ENCODE measurements at places on chromosomes 2 and 18.

DNA sequence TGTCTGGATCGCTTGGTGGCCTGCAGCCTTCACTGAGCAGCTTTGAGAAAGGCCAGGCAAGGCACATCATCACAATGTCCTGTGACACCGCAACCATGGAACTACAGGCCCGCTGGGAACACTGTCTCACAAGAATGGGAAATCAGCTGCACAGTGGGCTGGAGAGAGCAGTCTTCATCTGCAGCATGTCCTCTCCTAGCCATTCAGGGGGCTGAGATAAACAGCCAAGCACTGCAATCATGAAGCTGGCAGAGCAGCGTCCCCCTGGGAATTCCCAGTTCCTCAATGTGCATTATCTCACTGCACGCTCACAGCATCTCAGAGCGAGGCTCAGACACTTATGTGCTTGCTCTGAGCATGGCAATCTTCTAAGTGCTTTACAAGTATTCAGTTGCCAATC, 1.9 kb downstream of the CMPK2 start:
- no peak for DNase-seq

- DNase-seq, result no peak
Observed at GRCh38 chr2:239594019-239594771, 193.4 kb upstream of the HDAC4 start.

GRCh38 chr2:83186105-83186760, 1272.8 kb downstream of the SUCLG1 start:
- DNase-seq, result no peak

DNA sequence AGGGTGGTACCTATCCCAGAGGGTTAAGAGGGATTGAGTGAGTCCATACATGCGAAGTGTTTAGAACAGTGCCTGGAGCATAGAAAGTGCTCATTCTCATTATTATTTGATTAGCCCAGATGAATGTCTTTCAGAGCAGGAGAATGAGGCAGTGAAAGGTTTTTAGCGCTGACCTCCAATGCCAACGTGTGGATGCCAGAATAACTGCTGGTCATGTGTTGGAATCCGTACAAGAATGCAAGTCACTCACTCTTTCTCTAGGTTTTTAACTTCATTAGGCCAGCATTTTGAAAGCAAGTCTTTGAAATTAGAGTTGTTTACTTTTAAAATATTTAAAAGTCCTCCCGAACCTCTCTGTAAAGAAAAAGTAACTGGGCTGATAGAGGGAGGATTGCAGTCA, 374.2 kb downstream of the EN1 start:
- no peak for DNase-seq

DNA sequence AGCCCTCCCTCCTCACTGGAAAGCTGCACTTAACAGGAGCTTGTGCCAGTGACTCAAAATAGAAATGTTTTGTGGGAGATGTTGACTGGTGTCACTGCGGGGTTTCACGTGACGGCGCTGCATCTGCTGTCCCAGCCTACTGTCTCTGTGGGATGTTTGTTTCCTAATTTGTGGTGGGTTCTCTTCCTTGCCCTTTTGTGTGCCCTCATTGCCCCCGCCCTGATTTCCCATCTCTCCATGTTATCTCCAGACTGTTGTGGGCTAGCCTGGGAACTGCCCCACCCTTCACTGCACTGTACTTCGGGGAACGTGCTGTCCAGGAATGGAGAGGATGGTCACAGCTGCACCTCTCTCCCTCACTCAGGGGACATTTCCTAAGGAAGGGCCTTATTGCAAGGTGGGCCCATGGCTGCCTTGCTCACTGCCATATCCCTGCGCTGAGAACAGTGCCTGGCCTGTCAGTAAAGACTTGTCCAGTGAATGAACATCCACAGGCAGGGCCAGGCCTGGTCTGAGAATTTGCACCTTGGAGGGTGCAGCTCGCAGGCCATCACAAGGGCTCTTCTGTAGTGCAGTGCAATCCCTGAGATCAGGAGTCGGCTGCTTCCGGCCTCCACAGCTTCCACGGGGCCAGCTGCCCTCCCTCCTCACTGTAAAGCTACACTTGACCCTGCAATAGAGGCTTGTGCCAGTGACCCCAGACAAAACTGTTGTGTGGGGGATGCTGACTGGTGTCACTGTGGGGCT, 18.1 kb downstream of the ZAP70 start:
- DNase-seq, result no peak

DNA sequence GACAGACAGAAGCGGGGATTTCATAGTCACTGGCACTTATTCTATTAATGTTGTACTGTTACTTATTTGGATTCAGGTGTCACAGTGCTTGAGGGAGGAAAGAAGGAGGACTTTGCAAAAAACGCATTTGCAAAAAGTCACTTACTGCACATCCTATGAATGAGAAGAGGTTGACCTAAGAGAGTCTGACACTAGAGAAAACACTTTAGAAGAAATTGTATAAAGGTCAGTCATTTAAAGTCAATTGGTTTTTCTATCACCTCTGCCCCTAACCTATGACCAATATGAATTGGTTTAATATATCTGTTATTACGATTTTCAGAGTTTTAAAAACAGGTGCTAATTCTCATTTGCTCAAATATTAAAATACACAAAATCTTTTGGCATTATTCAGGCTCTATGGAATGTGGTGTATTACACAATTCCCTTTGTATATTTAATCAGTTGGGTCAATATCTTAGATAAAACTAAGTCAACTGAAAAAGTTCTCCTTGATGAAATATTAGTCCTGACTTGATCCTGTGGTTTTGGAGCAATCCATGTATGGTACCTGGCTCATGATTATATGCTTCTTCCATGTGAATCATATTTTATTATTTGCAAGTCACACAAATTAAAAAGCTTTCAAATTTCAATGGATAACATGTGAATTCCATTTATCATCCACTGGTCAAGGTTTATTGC, 157.4 kb downstream of the CDH2 start:
- no peak for DNase-seq

- DNase-seq, result no peak
Observed at GRCh38 chr2:232207174-232207573, 171.4 kb upstream of the ALPP start.

DNA sequence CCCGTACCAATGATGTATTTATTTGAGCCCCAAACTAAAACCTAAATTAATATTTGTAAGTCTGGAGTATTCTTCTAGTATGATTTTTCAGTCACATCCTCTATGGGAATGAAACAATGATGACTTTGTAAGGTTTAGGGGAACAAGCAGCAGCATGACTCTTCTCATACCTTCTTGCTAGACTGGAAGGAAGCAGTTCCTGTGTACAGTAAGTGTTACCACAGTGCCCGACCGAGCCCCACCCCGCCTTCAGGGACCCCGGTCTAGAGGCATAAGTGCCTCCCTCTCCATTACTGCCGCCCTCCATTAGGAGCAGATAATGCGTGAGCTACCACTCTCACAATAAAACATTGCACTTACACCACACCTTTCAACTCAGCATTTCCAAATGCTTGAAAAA, 599.3 kb downstream of the ARHGAP15 start:
- no peak for DNase-seq

- DNase-seq, result no peak
Observed at GRCh38 chr2:155844461-155844860, 488.1 kb downstream of the NR4A2 start.

DNA sequence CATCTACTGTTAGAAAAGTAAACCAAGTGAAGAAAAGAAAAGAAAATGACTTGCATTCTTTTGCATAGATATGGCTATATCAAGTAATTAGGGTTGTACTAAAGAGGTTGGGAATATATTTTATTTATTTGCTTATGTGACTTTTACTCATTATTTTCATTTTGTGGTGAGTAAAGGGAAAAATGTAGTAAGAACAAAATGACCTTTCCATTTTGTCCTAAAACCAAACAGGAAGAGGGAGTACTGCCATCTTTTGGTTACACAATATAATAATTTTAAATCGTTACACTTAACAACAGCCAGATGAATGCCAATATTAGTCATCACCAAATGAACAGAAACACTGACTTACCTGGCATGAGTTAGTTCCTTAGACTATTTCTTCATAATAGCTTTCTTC, 47.3 kb upstream of the NDUFV2 start:
- DNase-seq, result no peak

GRCh38 chr2:127048618-127048935, 58.4 kb downstream of the BIN1 start:
- no peak for DNase-seq

DNA sequence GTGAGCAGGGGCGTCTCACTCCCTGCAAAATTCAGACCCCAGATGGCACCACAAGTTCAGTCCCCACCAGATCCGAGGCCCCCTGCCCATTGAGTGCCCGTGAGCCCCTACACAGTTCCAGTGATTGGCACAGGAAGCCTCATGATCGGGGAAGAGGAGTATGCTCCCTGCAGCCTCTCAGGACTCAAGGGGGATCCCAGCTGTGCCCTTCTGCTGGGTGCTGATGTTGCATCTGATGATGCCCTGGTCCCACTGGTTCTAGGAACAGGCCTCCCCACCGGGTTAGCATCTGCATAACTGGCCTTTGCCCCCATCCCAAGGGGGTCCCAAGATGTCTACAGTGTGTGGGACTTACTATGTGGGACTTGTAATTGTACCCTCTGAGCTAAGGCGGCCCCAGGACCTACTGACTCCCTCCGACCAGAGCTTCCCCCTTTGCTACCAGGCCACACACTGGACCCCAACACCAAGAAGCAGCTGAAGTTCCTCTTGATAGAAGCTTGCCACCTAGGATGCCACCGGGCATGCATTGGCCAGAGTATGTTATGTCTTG, 8.6 kb downstream of the ALPG start:
- DNase-seq, result no peak

GRCh38 chr2:223418604-223419199, 183.5 kb downstream of the SCG2 start:
- DNase-seq, result no peak

- DNase-seq, result no peak
Observed at GRCh38 chr2:229884775-229885699, 36.8 kb downstream of the TRIP12 start.

GRCh38 chr2:176885661-176886060, 326.9 kb upstream of the HNRNPA3 start:
- DNase-seq, result no peak

- DNase-seq, result no peak
Observed at GRCh38 chr18:76465630-76466409, 29.2 kb downstream of the ZNF516 start.

GRCh38 chr2:56185101-56185581, 1.4 kb downstream of the CCDC85A start:
- no peak for DNase-seq

DNA sequence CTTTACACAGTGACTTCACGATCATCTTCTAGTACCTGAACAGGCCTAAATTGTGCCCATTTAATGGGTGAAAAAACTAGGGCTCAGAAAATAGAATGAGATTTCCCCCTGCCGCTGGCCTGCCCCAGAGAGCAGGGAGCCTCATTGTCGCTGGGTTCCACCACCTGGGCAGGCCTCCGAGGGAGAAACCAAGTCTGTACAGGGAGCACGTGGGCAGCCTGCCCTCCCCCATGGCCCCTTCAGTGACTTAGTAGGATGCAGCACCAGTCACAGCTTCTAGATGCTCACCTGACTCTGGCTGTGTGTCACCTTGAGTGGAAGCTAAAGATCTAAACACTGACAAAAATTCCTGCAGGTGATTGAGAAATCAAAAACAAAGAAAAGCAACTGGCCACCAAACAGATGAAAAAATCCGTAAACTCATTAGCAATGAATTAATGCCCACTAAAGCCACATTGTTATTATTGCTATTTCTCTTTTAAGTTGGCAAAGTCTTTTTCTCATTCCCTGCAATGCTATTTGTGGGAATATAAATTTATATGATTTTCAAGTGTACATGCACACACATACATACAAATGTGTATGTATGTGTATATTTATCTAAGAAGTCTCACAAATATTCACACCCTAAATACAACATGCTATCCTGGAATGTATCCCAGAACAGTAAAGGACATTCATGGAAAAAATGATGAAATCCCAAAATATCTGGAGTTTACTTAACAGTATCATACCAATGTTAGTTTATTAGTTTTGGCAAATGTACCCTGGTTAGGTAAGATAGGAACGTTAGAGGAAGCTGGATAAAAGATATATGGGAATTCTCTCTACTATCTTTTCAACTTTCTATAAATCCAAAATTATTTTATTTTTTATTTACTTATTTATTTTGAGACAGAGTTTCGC, 18.7 kb upstream of the ASPRV1 start:
- no peak for DNase-seq

- DNase-seq, result no peak
Observed at GRCh38 chr2:142069251-142069888, 61.4 kb downstream of the LRP1B start.

DNA sequence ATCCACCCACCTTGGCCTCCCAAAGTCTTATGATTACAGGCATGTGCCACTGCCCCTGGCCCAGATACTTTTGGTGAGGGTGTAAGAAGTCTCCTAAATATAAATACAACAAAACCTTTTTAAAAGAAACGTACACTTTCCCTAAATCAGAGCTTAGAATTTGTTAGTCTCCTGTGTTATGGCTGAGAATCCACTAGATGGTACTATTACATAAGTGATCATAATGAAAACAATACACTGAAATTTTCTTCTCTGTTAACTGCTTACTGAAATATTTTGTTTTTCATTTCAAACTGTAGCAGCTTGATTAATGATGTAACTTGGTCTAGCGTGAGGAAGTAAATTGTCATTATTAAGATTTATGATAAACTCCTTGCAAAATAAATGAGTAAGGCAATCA, 74.8 kb upstream of the FAM98A start:
- no peak for DNase-seq

DNA sequence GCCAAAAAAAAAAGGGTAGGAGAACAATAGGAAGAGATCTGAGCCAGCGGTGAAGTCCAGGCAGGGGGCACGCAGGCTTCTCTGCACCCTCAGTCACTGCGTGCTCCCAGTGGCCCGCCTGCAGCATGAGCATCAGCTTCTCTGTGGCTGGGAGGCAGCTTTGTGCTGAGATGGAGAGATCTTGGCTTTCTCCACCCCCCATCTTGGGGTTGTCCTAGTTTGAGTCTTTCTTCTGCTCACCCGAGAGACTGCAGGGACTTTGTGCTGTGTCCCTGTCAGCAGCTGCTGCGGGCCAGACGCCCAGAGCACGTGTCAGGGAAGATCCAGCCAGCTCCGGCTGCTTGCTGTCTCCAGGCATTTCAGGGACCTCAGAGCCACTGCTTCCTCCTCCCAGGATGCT, 20.3 kb downstream of the TRAPPC12 start:
- DNase-seq, result no peak

- no peak for DNase-seq
Observed at GRCh38 chr2:168583710-168584521, 127.8 kb downstream of the CERS6 start.

GRCh38 chr2:47429795-47430194, 26.8 kb downstream of the MSH2 start:
- DNase-seq, result no peak

DNA sequence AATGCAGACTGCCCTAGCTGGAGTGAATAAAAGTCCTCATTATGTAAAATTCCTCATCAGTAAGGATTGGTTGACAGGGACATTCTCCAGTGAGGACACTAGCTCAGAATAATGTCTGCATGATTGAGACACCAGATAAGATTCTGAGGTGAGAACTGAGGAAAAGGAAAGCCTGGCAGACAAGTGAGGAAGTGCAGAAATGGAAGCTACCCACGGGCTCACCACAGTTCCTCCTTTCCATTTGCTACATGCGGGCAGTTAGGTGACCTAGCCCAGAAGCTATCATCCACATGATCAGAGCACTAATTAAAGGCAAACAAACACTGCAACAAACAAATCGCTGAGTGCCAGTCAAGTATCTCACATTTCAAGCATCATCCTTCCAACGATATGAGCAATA, 27.7 kb downstream of the NETO1 start:
- no peak for DNase-seq

All from stimulated activated CD4-positive, alpha-beta T cell treated with anti-CD3 and anti-CD28 coated beads, Interleukin-1b, Interleukin-23, amount 100 ng/mL, for 4 hours (primary cell).